ENCODE measurements at places on chromosomes 6 and 20.

GRCh38 chr20:23666698-23667097 is 22.1 kb downstream of the CST4 start:
- DNase-seq = no peak

DNA sequence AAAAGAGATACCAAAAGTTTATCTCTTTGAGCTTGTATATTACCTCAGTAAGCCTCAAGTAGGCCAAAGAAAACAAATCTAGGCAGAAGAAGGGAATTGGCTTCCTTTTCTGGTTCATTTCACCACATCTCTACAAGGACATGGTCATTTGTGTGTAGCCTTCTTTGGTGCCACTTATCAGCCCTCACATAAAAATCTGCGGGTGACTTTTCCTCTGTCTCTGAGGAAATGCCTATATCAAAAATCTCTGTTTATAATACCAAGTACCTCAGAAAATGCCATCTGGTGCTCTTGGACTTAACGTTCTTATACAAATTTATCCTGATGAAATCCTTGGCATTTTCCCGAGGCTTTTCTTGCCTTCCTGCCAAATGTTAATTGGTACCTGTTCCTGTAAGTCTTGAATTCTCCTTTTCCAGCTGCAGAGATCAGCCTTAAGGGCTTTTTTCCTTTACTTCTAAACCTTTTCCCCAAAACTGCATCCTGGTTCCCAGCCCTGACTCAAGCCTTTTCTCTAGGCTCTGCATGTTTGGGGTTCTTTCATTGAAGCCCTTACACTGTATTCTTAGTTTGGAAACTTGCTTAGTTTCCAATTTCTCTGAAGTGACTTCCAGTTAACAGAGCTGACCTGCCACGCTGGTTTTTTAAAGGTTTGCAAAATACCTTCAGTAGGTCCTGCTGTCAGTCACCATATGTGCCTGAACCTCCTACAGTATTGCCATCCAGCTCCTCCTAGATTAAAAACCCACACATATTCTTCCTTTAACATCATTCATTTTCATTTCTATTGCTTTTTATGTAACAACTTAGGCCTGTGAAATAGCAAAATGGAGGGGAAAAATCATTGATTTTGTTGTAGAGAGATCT is 191.2 kb upstream of the PREP start:
- no peak for DNase-seq

- no peak for DNase-seq
Measured at GRCh38 chr6:2173203-2173961, 72.0 kb downstream of the GMDS start.

DNA sequence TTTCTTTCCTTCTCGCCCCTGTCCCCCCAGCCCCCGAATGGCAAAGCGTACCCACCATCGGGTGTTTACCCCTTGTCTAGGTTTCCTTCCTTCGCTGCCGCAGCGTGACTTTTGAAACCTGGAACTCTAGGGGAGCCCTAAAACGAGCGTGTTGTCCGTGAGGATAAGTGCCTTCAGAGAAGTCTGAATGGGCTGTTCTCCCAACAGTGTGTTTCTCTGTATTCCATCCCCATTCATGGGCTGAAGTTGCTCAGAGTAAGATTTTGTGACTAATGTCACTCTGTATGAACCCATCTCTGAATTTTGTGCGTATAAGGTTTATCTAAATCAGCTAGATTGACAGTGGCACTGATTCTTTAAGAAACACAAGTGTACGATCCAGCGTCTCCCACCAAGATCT is 949 bp downstream of the MACROD2 start:
- DNase-seq = no peak

DNA sequence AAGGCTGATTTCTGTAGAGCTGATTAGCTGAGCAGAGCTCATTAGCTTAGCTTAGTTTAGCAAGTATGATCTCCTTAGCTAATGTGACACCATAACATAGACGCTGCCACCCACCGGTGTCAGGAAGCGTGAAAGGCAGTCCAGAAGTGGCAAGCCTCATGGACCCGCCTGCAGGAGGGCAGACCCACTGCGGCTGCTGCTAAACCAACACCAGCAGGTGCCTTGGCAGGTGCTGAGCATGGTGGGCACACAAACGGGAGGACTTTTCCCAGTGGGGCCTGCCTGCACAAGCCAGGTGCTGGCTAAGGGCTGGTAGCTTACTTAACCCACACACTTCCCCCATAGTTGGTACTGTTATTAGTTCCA is 22.7 kb downstream of the ZDHHC14 start:
- no peak for DNase-seq

DNA sequence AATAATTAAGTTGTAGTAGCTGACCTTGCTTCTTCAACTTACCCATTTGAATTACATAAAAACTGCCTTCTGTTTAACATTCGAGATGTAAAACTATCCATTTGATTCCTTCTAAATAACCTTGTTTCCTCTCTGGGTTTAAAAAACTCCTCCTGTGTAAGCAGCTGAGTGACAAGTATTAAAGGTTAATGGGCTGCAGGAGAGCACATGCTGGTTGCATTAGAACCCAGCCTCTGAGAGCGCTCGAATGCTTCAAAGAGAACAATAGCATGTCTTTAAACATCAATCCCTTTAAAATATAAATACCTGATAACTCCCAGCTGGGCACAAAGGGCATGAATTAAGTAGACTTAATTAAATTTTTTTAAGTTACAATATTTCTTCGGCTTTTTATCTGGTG is 215.8 kb downstream of the EYA4 start:
- no peak for DNase-seq

DNA sequence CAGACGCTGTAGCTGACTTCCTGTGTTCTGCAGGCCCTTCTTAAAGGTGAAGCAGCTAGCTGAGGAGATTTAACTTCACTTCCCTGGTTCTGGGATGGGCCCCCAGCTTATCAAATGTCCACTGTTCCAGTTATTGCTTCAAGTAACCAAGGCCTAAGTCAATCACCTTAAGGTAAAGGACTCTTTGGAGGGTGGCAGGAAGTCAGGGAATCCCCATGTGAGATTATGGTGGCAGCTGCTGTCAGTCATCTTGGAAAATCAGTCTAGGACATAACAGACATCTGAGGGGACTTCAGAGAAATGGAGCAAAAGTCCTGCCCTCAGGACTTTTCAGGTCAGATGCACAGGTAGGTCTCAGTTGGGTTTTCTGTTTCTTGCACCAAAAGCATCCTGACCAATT is 3.8 kb downstream of the ELOVL5 start:
- DNase-seq = no peak
